ENCODE measurements at places on chromosomes 11 and 22. TPM values are rescaled to one million over a fixed set of nuclear protein-coding genes. Genes with fewer than 3 reads are reported as not detected.

The VPREB1 gene
- not detected for total RNA-seq

DNA sequence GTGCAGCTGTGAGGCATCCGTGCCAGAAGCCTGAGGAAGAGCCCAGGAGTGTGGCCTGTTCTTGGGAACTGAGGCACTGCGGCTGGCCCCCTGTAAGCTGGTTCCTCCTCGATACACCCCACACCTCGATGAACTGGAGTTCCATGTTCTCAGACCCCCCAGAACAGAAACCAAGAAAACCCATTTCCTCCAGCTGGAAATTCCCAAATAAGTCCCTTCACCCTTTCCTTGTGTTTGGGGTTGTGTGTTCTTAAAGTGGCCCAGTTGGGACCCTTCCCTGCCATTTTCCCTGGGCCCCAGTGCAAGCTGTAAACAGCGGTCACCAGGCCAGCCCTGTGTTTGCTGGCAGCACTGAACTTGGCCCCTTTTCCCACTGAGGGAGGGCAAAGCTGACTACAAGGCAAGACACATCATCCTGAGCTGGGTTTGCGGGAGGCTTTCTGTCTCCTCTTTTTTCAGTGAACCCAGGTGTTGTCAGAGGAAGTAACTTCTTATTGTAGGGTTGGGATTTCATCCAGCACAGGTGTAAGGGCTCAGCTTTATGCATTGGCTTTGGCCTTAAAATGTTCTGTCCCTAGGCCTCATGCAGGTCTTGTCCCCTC, 60.1 kb upstream of the MPEG1 start:
- DNase-seq, result no peak
- H3K27me3 ChIP-seq, result no peaks in the 10 kb centered on the region
- H3K36me3 ChIP-seq, result no peaks in the 10 kb centered on the region

DNA sequence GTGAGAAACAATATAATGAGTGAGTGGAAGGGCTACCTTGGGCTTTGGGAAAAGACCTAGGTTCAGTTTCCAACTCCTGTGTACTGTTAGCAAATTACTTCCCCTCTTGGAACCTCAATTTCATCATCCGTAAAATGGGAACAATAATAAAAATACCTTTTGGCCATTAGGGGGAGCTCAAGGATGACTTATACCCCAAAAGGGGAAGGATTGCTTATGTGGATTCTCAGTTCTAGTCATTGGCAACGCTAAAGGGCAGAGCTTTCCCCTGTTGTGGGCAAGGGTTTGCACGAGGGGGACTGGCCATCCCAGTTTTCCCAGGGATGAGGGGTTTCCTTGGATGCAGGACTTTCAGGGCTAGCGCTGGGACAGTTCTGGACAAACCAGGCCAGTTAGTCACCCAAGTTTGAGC, 3.1 kb upstream of the COMMD9 start:
- no peaks in the 10 kb centered on the region for H3K36me3 ChIP-seq
- no peak overlapping the region for H3K27ac ChIP-seq
- H3K27me3 ChIP-seq, result no peaks in the 10 kb centered on the region
- H3K4me3 ChIP-seq, result no peak overlapping the region
- peaks cover 14% of the 10 kb centered on the region for H3K4me1 ChIP-seq

DNA sequence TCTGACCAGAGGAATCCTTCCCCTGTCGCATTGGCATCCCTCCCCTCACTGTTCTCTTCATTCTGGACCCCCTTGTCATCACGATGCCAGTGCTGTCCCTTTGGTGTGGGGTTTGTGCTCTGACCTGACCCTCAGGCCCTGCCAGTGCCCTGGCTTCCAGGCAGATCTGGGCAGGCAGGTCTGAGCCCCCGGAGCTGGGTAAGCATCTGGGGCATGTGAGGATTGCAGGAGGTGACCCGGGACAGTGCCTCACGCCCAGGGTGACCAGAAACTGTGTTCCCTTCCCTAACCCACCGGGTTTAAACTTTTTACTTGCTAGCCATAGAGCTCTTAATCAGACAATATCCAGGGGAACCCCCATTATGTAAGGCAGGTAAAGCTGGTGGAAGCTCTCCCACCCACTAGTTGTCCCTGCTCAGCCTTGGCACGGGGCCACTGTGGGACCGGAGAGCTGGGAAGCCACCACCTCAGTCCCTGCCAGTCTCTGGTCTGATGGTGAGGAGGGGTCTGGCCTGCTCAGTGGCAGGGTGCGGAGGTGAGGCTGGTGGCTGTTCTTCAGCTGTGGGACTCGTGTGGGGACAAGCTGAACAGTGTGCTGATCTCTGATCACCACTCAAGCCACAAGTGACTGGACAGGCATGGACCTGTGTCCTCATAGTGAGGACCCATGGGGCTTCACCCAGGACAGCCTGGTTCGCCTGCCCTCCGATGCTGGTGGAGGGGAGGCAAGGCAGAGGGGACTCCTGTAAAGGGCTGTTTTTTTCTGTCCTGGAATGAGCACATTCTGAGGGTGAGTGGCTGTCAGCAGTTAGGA, 38.0 kb downstream of the BCR start:
- H3K27ac ChIP-seq, result peak overlapping the region; percentile 78
- no peaks in the 10 kb centered on the region for H3K36me3 ChIP-seq
- no peaks in the 10 kb centered on the region for H3K27me3 ChIP-seq
- H3K4me1 ChIP-seq, result peaks cover 83% of the 10 kb centered on the region
- H3K4me3 ChIP-seq, result no peak overlapping the region

- DNase-seq, result no peak
- H3K4me3 ChIP-seq, result no peak overlapping the region
- no peaks in the 10 kb centered on the region for H3K27me3 ChIP-seq
- no peak overlapping the region for H3K27ac ChIP-seq
- peaks cover 40% of the 10 kb centered on the region for H3K36me3 ChIP-seq
- H3K4me1 ChIP-seq, result no peaks in the 10 kb centered on the region
Observed at GRCh38 chr11:45907911-45908370, 870 bp upstream of the FREY1 start.

The KCNJ1 gene
- total RNA-seq, result 0.23 TPM

GRCh38 chr11:83471831-83472727, 185.9 kb upstream of the CCDC90B start:
- no peak for DNase-seq
- no peaks in the 10 kb centered on the region for H3K36me3 ChIP-seq
- H3K4me3 ChIP-seq, result no peak overlapping the region
- no peaks in the 10 kb centered on the region for H3K27me3 ChIP-seq

DNA sequence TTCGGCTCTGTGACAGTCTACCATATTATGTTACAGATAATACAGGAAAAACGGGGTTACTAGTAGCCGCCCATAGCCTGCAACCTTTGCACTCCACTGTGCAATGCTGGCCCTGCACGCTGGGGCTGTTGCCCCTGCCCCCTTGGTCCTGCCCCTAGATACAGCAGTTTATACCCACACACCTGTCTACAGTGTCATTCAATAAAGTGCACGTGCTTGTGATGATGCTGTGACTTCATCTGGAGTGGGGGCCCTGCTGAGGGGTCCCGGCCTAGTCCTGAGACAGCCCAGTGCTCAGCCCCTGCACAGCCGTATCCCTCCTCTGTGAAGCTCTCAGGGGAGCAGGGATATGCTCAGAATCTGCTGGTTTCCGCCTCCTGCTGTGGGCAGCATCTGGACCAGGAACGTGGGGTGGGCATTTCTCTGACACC, 1.2 kb downstream of the IFITM1 start:
- no peaks in the 10 kb centered on the region for H3K27me3 ChIP-seq
- peaks cover 29% of the 10 kb centered on the region for H3K4me1 ChIP-seq
- peak overlapping the region; percentile 89 for H3K27ac ChIP-seq
- H3K36me3 ChIP-seq, result no peaks in the 10 kb centered on the region
- peak overlapping the region; percentile 62 for H3K4me3 ChIP-seq
